ENCODE measurements at places on chromosomes 2 and 18.

- DNase-seq, result no peak
Observed at GRCh38 chr2:151408788-151409600, 708 bp upstream of the RIF1 start.

- no peak for DNase-seq
Observed at GRCh38 chr18:70296289-70296688, 7.4 kb downstream of the SOCS6 start.

- no peak for DNase-seq
Observed at GRCh38 chr2:64015391-64015790, 3.8 kb downstream of the VPS54 start.

GRCh38 chr2:221197225-221197856 is 374.8 kb downstream of the EPHA4 start:
- DNase-seq, result no peak

GRCh38 chr18:75574187-75574586 is 146.7 kb upstream of the SMIM21 start:
- DNase-seq, result no peak

DNA sequence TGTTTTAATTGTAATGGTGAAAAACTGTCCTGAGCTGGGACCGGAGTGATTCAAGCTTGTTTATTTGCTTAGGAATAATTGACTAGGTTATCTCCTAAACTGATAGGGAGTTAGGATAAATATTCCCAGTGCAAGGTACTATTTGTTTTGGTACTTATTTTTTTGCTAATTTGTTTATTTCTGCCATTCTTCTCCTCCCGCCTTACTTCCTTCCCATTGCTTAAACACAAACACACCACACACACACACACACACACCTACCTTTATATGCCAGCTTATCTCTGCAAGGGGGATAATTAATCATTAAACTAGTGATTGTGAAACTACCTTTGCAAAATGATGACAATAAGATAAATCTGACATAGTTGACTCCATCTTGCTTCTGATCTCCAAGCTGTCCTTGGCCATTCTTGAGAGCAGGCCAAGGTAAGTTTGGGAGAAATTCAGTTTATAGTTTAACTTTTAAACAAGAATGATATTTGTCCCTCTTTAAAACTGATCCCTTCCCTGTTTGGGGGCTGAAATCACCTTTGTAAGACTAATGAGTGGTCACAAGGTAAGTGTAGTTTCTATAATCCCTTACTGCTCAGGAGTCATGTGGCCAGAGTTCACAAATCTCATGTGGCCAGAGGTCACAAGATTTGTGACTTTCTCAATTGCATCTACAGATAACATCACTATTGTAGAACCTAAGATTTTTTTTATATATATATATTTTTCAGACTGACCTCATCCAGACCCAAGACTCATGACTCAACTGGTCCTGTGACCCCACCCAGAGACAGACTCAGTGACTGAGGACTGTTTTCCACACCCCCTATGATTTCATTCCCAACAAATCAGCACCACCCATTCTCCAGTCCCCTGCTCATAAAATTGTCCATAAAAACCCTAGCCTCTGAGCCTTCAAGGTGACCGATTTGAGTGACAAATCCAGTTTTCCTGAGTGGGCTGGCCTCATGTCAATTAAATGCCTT is 83.1 kb upstream of the LRRTM4 start:
- no peak for DNase-seq

DNA sequence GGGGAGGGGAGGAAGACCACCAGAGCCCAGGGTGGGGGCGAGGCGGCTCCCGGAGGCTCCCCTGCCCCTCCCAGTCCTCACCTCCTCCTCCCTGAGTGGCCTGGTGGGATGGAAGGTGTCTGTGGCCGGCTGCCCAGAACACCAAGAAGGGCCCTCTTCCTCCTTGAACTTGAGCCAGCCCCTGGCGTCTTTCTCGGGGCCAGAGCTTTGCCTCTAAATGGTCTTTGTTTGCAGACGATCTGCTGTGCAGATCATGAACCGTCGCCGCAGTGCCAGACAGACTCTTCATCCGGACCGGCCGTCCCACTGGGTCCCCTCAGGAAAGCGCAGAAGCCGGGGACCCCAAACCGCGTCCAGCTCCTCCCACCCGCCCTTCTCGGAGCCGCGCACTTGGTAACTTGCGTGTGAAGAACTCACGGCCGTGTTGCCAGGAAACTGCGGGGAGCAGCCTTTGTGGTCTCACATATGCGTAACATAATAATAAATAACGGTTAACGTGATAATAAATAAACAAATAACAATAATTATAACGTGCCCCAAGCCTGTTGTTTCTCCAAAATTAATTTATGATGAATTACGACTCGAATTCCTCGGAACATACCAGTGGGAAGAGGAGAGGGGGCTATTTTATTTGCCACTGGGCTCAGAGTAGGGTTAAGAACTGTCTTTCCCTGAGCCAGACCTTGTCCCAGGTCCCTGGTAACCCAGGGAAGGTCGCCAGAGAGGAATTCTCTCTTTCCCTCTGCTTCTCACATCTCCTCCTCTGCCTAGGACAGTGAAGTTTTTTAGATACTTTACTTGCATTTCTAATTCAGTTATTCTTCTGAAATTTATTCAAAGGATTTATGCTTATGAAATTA is 41.0 kb downstream of the PTGR3 start:
- DNase-seq, result no peak

- DNase-seq, result no peak
Observed at GRCh38 chr2:227739351-227739750, 6.3 kb upstream of the SCYGR8 start.

DNA sequence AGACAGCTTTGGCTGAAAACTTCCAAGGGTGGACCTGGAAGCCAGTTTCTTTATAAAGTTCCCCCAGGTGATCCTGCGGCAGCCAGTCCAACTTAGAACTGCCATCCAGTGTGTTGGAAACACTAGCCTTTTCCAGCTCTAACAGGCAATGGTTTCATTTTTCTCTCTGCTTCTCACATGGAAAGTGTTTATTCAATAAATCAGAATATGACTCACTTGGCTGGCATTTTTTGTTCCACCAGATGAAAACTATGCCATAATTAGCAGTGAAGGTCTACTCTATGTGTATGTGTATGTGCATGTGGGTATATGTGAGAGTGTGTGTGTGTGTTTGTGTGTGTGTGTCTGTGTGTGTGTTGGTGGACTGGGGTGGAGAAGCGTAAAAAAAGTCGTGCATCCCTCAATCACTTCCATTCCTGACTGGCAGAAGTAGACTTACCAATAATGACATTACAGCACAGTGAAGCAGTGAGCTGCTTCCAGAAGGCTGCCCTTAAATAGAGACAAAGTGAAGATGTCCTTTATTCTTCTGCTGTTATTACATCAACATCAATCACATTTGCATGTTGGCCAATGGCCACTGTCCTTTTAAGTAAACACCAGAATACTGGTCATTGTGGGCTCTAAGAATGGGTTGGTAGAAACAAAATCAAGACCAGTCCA is 90.9 kb upstream of the SETBP1 start:
- no peak for DNase-seq

DNA sequence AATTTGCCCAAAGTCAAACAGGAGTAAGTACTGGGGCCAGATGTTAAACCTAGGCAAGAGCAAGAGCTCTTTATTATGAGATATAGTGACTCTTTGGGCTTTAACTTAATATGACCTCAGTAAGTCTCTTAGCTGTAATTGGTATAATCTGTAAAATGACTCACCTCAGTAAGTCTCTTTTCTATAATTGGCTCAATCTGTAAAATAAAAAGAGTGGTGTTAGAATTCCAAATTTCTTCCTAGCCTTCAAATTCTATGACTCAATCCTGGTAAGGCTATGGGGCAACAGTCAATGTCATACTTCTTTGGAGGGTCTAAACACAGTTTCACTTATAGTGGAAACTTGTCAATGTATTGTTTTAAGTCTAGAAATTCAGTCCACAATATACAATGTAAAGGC is 1608.9 kb upstream of the PIK3C3 start:
- DNase-seq, result no peak

DNA sequence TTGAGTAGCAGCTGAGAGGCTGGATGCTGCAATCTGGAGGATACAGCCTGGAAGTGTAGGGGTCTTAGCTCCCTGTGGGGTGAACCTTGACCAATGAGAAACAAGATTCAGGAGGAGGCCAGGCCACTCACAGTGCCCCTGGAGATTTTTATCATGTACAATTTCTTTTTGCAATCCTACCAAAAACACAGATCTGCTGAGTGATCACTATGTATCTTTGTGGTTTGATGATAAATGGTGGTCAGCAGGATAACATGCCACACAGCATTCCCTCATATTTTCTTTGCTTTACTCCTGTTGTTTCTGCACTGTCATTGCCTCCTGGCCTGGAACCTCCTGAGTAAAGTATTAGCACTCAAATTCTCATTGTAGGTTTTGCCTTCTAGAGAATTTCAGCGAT is 357.9 kb downstream of the THSD7B start:
- DNase-seq, result no peak

GRCh38 chr2:108950369-108951135 is 38.5 kb downstream of the EDAR start:
- no peak for DNase-seq

DNA sequence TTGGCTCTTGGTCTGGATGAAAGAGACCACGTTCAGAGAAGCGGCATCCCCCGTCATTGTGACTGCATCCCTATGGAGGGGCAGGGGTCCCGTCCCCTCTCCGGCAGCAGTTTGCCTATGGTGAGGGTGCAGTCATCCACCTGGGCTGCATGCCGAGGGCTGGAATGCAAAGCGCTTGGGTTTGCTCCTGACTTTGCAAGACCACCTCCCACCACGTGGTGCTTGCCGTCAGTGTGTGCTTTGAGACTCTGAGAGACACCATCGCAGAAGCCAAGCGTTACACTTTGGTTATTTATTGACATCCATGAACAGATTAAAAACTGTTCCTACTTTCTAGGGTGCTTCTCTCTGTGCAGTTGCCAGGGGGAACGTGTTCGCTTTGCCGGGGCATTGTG is 59.5 kb downstream of the SH3RF3 start:
- no peak for DNase-seq

- peak; percentile 74 for DNase-seq
Observed at GRCh38 chr2:151637271-151637781, 97.0 kb downstream of the NEB start.

DNA sequence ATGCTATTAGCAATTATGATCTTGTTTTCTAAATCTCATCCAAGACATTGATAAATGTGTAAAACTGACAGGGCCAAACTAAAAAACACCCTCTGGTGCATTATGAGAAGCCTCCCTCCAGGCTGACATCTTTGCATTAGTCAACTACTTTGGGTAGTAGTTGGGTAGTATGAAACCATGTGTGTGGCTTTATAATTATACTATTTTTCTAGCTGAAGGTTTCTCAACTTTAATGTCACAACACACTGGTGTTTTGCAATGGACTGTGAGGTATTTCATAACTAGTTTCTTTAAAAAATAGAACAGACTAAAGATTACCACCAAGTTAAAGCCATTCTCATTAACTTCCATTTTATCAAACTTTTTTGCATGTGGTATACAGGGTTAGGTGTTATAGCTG is 73.1 kb upstream of the RBMS1 start:
- DNase-seq, result no peak

DNA sequence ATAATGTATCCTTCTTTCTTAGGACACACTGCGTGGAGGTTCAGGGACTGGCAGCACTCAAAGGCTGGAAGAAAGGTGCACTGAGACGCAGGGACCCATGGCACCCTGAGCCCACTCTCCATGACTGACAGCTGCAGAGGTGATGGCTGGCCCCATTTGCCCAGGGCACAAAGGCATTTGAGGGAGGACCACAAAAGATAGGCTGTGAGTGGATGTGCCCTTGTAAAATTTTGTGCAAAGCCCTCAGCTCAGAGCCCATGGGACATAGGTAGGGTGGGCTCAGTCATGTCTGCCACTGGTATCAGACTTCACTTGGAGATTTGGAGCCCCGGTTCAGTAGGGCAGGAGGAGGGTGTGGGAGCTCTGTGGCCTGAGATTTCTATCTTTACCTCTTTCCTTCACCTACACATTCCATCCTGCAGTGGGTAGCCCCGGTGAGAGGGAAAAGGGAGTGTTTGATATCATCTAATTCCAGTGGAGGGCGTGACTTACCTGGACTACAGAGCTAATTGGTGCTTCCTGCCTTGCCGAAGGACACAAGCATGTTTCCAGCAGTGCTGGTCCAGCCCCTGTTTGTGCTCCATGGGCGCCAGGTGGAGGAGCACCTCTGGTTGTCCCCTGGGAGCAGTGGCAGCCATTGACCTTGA is 312.2 kb downstream of the EN1 start:
- no peak for DNase-seq

DNA sequence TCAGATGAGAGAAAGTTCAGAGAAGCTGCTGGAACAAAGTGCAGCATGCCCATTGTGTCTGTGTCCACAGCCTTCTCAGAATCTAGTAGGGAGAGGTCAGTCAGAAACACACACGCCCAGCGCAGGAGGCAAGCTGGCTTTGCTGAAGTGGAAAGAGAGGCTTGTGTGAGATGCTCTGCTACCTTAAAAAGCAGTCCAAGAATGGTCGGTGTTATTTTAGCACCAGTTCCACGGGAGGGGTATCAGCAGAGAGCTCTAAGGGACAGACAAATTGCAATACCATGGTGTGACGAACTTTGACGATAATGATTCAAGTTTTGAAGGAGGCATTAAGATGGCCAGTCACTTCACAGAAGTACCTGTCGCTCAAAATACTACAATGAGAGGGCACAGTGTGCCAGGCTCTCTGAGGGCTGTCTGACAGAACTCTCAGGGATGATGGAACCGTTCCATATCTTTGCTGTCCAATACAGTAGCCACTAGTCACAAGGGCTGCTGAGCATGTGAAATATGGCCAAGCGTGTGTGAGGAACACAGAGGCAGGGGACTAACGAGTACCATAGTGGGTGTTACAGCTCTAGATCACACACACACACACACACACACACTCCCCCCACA is 237.5 kb upstream of the TMEM200C start:
- DNase-seq, result no peak

- no peak for DNase-seq
Observed at GRCh38 chr2:187618813-187619212, 64.6 kb upstream of the TFPI start.

GRCh38 chr2:101036562-101036961 is 34.5 kb downstream of the RPL31 start:
- no peak for DNase-seq

DNA sequence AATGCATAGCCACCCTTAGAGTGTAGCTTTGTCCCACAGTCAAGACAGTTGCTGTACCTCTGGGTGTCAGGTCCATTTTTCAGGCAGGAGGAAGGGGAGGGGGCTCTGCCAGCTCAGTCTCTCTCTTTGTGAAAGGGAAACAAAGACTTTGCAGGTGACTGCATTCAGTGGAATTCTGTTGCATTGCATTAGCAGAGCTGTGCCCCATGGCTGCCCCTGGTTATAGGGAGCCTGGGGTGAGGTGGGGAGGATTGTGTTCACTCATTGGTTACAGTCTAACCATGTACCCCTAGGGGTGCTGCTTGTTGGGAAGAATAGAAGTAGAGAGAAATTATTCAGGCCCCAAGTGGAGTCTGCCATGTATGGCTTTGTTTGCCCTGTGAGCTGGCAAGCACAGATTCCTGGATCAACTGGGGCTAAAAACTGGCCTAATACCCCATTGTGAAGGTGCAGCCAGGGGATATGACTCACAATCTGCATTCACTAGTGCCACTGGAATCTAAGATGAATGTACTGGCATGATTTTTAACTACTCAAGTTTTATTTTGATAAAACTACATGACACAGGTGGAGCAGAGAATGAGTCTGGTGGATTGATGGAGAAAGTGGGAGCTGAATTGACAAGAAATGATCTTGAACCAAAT is 118.4 kb downstream of the SH3BP4 start:
- no peak for DNase-seq

GRCh38 chr2:199833525-199833924 is 17.5 kb downstream of the FTCDNL1 start:
- DNase-seq, result no peak

- no peak for DNase-seq
Observed at GRCh38 chr2:124988794-124989193, 963.7 kb downstream of the CNTNAP5 start.

GRCh38 chr2:18993756-18994338 is 364.6 kb downstream of the OSR1 start:
- no peak for DNase-seq

GRCh38 chr2:11481789-11482472 is 16.0 kb upstream of the E2F6 start:
- DNase-seq, result no peak
